Left cardiac atrium (tissue), 4 donors: ENCODE measurements at places on chromosomes 1 and 21. TPM values are rescaled to one million over a fixed set of nuclear protein-coding genes. Genes with fewer than 3 reads are reported as not detected.

DNA sequence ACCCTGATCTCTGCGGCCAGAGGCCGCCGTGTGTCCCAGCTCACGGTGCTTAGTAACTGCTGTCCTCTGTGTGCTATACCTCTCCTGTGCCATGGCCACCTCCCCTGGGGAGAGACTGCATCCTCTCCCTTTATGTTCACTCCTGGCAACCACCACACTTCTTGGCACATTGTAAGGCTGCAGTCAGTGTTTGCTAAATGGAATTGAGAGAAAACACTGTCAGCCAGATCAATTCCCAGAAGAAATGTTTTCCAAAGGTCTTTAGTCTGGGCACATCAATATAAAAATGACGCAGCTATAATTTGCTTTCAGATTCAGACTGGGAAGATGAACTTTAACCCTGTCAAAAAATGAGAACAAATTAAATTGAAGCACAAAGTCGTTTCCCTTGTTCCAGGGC is 96.8 kb downstream of the BEND5 start:
- DNase-seq = no peak

- no peak for DNase-seq
Observed at GRCh38 chr1:3993619-3994375, 93.7 kb upstream of the C1orf174 start.

DNA sequence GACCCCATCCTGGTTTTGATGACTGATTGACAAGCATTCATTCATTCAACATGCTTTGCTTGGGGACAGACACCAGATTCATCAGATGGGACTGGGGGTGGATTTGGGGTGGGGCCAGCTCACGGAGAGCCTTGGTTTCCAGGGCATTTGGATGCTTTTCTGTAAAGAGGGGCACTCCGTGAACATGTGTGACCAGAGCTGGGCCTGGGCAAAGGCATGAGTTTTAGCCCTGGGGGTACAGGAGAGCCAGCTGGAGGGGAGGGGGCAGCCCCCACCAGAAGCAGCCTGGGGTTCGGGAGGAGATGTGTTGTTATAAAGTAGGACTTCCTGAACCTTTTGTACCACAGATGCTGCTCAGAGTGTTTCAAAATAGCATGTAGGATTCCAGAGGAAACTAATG is 99.7 kb downstream of the RIPK4 start:
- no peak for DNase-seq

- no peak for DNase-seq
Observed at GRCh38 chr1:206472024-206472423, 1.7 kb downstream of the IKBKE start.

DNA sequence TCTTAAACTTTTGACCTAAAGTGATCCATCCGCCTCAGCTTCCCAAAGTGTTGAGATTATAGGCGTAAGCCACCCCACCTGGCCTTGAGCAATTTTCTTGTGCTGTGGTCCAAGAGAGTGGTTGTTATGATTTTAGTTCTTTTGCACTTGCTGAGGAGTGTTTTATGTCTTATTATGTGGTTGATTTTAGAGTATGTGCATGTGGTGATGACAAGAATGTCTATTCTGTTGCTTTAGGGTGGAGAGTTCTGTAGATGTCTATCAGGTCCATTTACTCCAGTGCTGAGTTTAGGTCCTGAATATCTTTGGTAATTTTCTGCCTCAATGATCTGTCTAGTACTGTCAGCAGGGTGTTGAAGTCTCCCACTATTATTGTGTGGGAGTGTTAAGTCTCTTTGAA is 11.2 kb upstream of the S100B start:
- DNase-seq = no peak

DNA sequence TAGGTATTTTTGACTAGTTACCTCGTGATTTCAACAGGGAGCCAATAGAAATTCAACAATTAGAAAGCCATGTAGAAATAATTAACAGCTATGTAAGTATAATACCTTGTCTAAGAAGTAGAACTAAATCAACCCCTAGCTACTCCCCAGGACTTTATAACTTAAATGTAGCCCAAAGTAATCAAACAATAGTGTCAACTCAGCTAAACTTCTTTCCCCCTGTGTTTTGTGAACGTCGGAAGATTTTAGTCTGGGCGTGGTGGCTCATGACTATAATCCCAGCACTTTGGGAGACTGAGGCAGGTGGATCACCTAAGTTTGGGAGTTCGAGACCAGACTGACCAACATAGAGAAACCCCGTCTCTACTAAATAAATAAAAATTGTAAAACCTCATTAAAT is 579.9 kb upstream of the NCAM2 start:
- DNase-seq = no peak

GRCh38 chr1:158185770-158186169 is 5.1 kb downstream of the CD1D start:
- DNase-seq = no peak

DNA sequence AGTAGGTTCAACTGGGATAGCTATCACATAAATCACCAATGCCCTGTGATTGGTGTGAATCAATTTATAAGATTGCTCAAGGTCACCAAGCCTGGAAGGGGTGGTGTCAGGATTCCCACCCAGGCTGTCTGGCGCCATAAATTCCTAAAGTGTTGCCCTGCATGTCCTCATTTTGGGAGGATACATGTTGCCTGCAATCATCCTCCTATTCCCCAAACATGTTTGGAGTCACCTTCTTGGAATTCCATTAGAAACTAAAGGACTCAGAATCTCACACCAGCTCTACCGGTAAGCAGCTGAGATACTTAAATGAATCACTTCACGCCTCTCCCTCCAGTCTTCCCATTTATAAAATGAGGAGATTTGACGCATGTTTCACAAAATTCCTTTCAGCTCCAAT is 54.1 kb upstream of the SLC45A1 start:
- DNase-seq = no peak

- DNase-seq = no peak
Observed at GRCh38 chr1:175822580-175822979, 79.2 kb upstream of the TNR start.

DNA sequence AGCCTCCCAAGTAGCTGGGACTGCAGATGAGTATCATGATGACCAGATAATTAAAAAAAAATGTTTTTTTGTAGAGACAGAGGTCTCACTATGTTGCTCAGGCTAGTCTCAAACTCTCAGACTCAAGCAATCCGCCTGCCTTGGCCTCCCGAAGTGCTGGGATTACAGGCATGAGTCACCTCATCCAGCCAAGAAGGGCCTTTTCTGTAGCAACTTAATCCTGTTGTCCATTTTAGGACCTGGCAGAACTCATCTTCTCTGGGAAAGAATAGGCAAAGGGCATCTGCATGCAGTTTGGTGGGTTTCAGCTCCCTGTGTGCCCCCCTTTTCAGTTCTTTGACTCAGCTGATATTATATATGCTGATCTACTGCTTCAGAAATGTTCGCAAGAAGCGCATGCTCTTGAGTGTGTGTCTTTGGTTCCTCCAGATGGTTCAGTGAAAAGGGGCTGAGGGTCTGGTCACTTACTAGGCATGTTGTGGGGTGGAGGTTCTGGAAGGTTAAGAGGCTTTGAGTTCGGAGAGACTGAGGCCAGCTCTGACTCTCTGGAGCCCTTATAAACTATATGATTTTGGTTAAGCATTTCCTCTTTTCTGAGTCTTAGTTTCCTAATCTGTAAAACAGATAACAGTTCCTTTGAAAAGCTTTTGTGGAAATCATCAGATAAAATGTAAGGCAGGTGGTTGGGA is 19.4 kb upstream of the SRSF4 start:
- DNase-seq = no peak

DNA sequence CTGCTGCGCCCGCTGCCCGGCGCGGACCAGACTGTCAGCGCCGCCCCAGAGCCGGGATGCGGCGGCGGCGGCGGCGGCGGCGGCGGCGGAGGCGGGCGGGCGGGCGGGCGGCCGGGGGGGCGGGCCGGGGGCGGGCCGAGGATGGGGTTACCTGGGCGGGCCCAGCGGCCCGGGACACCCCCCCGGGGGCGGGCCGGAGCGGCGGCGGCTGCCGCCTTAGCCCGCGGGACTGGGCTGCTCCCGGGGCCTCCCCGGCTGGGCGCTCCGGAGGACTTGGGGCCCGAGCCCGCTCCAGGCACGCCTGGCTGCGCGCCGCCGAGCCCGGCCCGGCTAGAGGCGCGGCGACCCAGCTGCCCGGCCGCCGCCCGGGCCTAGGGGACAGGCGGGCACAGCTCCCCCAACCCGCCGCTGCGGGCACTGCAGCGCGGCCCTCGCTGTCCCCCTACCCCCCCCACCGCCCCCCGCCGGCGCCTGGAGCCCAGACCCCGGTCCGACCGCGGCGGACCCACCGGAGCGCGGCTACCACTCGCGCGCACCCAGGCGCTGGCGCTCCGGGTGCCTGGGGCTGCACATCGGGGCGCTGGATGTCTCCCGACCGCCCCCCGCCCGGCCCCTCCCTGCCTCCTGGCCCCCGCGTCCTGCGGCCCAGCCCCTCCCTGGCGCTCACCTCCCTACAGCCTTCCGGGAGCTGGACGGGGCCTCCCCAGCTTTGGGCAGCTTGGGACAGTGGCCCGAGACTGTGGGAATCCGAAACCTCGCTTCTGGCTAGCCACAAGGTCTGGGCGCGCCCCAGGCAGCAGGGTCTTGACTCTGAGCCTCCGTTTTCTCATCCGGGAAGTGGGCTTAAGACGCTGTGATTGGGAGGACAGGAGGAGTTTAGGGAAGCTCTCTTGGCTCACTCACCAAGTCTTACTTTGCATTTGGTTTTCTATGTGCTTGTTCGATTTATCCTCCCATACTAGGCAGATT is at the start of gene WNT4:
Gene WNT4 (minus strand): TSS at position 33 of the 969 bp plus-strand sequence. CDS start 175 bp downstream, outside the sequence.
- no peak for DNase-seq

DNA sequence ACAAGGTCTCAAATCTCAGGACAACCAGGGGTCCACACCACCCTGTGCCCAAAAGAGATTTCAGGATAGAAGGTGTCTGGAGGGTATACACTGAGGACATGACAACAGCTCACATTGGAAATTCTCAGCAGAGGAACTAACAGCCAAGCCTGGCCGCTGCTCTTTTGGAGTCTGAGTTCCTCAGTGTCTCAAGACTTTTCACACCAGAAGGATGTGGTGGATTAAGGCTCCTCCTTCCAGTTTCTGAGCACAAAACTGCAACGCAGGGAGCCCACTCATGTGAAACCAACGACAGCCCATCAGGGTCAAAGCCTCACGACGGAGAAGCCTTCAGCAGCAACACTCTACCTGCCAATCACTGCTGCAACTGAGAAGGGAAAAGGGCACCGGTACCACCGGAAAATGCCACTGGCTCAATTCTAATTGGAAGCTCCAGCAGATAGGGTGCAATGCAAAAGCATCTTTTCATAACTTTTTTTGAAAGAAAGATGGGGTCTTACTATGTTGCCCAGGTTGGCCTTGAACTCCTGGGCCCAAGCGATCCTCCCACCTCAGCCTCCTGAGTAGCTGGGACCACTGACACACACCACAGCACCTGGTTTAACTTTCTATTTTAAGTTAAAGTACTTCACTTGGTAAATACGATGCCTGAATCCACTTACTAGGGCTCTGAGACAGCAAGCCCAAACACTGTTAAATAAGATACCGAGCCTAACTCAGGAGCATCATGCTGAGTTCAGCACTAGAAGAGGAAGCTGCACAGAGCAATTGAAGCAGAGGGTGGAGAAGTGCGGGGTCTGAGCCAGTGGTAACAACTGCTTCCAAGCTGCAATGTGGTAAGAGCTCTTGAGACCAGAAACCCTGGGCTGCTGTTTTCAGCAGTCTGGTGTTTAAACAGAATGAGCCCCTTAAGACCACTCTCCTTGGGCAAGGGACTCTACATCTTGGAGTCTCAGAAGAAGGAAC is 7.8 kb downstream of the CAPZB start:
- DNase-seq = peak; percentile 40

- no peak for DNase-seq
Observed at GRCh38 chr1:230629511-230629910, 12.8 kb upstream of the COG2 start.

GRCh38 chr1:2231532-2232254 is 3.6 kb downstream of the SKI start:
- peak; percentile 87 for DNase-seq

GRCh38 chr1:226111883-226112261 is 49.4 kb downstream of the H3-3A start:
- no peak for DNase-seq

DNA sequence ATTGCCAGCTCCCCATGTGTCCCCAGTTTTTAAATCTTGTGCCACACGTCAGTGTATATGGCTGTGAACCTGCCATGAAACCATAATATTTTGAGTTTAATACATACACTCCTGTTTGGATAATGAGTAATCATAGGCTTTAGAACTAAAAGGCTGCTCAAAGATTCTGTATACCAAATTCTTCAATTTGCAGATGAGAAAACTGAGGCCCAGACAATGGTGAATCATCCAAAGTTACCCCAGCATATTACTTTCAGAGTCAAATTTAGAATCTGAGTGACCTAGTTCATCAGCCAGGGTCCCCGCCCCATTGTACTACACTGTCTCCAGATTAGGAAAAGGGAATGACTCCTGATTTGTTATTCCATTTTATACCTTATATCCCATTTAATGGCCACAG is 224.6 kb downstream of the FGGY start:
- DNase-seq = no peak

DNA sequence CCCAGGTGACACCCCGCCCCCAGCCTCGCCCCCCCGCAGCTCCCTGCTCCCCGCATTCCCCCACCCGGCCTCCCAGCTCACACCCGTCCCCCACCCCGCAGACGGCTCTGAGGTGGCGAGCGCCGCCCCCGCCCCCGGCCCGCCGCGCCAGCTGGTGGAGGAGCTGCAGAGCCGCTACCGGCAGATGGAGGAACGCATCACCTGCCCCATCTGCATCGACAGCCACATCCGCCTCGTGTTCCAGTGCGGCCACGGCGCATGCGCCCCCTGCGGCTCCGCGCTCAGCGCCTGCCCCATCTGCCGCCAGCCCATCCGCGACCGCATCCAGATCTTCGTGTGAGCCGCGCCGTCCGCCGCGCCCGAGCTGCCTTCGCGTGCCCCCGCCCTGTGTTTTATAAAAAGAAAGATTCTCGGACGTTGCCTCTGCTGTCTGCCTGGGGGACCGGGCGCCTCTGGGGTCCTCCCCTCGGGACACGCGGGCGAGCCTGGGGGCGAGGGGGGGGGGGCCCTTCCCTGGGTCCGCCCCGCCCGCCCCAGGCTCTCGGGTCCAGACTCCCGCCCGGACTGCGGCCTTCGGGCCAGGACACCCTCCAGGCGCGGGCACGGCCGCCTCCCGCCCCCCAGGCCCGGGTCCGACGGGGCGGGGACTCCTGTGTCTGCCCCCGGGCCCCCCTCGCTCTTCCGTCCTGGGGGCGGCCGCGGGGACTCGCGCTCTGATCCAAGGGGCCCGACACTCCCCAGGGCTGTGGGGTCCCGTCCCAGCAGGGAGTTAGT is 1.6 kb upstream of the MMP23B start:
- peak; percentile 83 for DNase-seq

DNA sequence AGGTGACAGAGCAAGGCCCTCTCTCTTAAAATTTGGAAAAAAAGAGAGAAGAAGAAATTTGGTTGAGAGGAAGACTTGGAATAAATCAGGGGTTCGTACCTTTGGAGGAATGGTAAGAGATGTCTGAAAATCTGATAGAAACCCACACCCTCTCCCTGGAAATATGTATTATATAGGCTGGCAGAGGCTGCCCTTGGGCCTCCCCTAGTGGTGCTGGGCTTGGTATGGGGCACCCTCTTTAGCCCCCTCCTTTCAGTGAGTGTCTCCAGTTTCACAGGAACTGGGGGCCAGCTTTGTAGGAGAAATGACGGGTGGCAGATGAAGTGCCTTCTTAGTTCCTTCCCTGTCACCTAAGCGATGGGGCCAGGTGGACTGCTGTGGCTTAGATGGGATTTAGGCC is 82.9 kb upstream of the SLC2A1 start:
- DNase-seq = no peak

Gene MARK1
- total RNA-seq = 17.7 TPM

Gene MED8
- total RNA-seq = 19.1 TPM

Gene REN
- not detected for total RNA-seq

Gene DEPDC1
- not detected for total RNA-seq

Gene KIF17
- 4.0 TPM for total RNA-seq
